ENCODE measurements at places on chromosomes 7 and 10.
A peak's percentile ranks its signal among the peaks of the same experiment; 100 is the strongest.

DNA sequence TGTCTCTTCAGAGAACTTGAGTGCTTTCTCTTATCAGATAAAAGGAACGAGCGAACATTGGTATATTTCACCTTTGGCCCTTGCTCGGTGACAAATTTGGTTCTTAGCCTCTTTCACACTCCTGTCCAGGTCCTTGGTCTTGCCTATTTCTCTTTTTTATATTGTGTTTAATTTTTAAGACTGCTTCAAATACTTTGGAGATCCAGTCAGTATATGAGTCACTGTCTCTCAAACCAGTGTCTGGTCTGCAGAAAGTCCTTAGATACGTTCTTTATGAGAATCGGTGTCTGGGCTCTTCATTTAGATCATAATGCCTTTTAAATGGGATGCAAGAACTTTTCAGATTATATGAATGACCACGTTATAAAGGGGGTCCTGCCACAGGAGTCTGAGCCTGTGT, 55.0 kb downstream of the PIK3AP1 start:
- DNase-seq: no peak

- no peak for DNase-seq
Observed at GRCh38 chr10:110212119-110213006, 5.0 kb downstream of the MXI1 start.

DNA sequence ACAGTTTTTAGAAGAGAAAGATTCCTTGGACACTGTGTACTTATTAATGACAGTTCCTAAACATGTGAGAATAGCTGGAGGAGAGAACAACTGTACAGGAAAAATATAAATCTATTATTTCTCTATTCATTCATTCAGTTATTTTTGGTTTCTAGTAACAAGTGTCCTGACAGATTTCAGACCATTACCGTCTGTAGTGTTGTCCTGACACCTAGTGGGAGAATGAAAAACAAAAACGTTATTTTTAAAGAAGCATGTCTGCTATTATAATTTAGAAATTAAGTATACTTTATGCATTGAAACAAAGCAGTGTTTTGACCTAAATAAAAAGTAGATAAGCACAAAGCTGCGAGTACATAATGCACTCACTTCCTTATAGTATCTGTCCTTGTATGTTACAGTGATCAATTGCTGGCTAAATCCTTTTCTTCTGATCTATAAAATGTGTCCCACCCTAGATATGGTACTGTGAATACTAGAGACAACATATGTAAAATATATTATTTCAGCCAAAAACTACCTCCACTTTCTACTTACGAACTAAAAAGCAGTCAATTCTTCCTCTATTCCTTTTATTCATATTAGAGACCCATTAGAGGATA, 575.6 kb downstream of the ARL4A start:
- DNase-seq: no peak

- DNase-seq: no peak
Observed at GRCh38 chr7:39644170-39644569, 20.8 kb downstream of the RALA start.

- no peak for DNase-seq
Observed at GRCh38 chr7:99679400-99680191, at the start of gene CYP3A5. TSS of gene CYP3A5 (minus strand) at chr7:99679996. CDS start at chr7:99679896, 100 bp downstream.

DNA sequence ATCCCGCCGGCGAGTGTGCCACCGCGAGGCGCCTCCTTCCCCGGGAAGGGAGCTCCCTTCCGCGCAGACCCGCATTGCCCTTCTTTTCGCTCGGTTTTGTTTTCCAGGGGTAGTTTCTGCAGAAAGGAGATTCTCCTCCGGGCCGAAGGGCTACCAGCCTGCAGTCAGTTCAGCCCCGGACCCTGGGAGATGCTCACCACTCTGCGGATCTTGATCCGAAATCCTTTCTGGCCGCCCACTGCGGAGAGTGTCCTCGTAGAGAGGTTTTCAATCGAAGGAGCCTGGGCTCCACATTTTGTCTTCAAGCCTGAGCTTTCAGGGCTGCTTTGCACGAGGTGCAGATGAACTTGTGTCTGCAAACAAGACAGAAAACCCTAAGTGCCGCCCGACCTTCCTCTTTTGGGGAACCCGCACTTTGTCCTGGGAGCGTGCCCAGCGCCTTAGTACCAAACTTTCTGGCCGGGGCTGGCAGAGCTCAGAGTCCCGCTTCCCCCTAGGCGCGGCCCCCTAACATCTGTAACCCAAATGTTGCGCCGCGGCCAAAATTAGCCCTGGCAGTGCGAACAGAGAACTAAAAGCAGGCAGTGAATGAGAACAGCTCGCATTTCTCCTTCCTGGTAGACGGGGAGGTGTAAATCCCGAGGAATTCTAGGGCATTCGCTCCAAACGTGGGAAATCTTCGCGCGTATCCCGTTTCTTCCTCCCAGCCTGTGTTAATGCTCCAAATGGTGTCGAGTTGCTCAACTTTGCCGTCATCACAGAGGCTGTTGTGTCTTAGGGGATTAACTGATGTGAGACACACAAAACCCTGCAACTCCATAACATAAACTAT, 6.7 kb upstream of the EN2 start:
- DNase-seq: no peak

DNA sequence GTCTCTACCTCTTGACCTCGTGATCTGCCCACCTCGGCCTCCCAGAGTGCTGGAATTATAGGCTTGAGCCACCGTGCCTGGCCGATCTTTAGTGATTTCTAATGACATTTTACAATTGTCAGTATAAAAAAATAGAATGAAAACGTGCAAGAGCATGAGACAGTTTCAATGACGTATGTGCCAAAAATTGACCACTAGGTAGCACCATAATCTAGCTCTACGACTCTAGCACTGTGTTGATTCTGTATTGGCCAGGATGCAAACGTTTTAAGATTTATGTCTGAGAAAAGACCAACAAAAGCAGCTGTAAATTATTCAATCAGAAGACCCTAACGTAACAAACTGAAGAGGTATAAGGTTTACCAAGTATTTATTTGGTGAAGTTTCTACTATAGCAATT, 25.4 kb upstream of the EXOC6 start:
- no peak for DNase-seq

DNA sequence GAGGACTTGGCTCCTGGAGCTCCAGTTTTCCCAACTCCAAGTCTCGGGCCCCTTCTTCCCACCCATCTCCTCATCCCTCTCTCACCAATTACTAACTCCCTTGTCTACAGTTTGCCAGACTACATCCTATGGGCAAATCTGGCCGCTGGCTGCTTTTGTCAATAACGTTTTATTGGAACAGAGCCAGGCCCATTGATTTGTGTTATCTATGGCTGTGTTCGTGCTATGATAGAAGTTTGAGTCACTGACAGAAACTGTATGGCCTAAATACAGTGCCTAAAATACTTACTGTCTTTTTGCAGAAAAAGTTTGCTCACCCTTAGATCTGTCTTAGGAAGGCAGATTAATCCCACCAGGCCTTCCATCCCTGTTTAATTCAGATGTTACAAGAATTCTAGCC, 71.3 kb downstream of the PIP4K2A start:
- no peak for DNase-seq

- no peak for DNase-seq
Observed at GRCh38 chr7:22442187-22442881, 57.7 kb downstream of the STEAP1B start.

- no peak for DNase-seq
Observed at GRCh38 chr7:84077336-84077735, 117.3 kb downstream of the SEMA3A start.

- no peak for DNase-seq
Observed at GRCh38 chr7:87456247-87456646, 19.2 kb downstream of the ABCB4 start.

GRCh38 chr7:29454899-29455451, 108.7 kb upstream of the PRR15 start:
- no peak for DNase-seq

GRCh38 chr7:18614841-18615240, 119.3 kb downstream of the HDAC9 start:
- no peak for DNase-seq

DNA sequence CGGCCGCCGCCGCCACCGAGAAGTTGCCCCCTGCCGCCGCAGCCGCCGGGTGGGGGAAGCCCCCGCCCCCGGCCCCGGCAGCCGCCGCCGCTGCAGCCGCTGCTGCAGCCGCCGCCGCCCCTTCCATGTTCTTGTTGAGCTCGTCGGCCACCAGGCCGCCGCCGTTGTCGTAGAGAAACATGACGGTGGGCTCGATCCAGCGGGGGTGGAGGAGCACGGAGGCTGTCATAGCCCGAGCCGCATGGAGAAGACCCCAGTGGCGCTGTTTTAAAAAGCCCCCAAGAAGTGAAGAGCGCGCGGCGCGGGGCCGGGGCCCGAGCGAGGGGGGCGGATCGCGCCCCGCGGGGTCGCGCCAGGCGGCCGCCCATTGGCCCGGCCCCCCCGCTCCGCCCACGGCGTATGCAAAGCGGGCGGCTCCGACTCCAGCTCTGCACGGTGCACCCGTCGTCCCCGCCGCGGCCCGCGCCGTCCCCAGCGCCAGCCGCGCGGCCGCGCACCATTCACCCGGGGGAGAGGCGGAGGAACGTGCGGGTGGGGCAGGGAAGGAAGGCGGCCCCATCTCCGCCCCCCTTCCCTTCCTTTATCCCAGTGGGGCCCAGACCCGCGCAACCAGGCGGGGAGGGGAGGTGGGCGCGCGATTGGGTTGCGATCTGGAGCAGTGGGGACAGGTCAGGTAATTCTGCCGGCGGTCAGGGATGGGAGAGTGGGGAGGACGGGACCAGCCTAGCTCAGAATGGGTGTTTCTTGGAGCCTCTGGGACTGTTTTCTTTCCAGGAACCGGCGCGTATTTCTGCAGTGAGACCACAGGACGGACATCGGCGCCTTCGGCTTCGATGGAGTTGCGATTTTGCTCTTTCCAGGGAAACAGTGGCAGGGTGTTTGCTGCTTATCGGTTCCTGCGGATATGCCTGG, at the start of gene HOXA13:
Gene HOXA13 (minus strand): TSS at position 243 of the 912 bp plus-strand sequence. CDS start 14 bp downstream, at position 229.
- DNase-seq: peak; percentile 77

- no peak for DNase-seq
Observed at GRCh38 chr7:142345811-142346210, 88.0 kb upstream of the PRSS58 start.

DNA sequence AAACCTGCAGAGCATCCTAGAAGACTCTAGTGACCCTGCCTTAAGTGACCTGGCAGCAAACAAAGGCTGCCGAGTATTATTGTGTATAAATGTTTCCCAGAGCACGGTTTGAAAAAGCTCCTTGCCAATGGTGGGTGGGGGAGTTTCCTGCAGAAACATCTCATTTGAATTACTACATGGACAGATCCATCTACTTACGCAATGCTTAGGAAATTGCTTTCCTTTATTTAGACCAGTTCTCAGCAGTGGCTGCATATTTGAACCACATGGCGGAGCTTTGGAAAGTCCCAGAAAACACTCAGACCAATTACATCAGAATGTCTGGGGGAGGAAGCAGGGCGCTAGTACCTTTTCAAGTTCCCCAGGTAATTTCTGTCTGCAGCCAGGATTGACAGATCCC, 560.9 kb downstream of the SDK1 start:
- DNase-seq: peak; percentile 62

DNA sequence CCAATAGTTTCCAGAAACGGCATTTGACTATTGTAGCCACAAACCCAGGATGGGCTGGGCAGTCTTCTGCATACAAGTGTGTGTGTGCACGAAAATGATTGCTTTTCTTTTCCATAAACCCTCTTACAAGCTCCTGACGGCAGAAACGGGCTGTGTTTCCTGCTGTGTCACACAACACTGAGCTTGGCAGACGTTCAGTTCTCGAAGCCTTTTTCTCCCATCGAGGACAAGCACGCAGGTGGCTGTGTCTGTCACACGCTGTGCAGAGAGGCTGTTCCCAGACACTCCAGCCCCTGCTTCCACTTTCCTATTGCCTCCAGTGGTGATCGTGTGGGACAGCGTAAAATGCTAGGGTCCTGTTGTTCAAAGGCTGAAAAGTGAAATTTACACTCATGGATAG, 32.1 kb downstream of the RBAK start:
- no peak for DNase-seq

GRCh38 chr10:72243822-72244437, 27.9 kb upstream of the ASCC1 start:
- DNase-seq: peak; percentile 76

DNA sequence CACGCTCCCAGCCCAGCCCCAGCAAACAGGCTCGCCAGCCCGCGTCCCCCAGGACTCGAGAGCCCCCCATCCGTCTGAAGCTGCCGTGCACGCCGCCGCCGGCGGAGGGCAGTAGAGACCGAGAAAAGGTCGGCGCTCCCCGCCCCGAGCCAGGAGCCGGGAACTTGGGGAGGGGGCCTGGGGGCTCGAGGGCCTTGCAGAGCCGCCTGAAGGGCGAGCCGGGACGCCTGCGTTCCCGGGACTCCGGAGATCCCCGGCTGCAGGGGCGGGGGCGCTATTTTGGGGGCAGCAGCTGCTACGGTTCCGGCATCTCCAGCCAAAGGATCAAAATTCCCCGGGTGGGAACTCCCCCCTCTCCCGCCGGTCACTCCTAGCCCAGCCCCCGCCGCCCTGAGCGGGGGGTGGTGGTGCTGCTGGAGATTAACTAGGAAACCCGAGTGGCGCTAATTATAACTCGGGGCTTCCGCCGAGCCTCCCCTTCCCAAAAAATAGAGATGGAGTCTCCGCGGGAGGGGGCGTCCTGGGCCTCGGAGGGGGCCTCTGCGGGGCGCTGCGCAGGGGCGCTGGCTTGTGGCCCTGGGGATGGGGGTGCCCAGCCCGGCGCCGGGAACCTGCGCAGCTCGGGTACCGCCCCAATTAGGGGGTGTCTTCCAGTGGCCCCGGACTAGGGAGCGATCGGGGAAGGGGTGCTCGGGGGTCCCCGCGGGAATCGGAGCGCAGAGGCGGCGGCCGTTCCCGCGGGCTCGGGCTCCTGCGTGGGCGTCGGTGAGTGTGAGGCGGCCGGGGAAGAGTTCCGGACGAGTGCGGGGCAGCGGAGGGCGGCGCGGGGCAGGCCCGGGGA, 608 bp downstream of the ACHE start:
- peak; percentile 84 for DNase-seq

DNA sequence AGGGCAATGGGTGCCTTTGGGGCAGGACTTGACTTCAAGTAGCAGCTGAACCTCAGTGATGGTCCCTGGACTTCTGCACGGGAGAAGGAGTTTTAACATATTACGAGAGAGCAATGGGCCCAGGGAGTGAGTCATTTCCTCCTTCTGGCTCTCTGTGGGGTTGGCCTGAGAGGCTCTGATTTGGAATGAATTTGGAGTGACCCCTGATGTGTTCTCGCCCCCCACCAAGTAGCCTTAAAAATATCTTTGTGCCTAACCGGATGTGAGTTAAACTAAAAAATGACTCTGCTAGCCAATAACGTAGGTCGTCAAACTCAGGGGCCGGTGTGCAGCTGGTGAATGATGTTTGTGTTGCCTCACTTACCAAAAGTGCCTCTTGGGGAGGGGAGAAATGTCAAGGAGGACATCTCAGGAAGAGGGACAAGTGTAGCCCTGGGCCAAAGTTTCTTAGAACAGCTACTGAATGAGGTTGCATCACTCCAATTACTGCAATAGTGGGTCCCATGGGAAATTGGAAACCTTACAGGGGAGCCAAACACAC, 656.6 kb downstream of the INHBA start:
- DNase-seq: no peak

GRCh38 chr7:37476428-37476827, 27.8 kb upstream of the ELMO1 start:
- no peak for DNase-seq

- no peak for DNase-seq
Observed at GRCh38 chr7:151150388-151150787, 17.1 kb downstream of the GBX1 start.
